Activated CD8-positive, alpha-beta memory T cell treated with anti-CD3 and anti-CD28 coated beads, Interleukin-2, amount 10 ng/mL, durations not matched to agents 7 days and 5 days (primary cell): ENCODE measurements at places on chromosomes 3 and 15. TPM values are rescaled to one million over a fixed set of nuclear protein-coding genes. Genes with fewer than 3 reads are reported as not detected.
A peak's percentile ranks its signal among the peaks of the same experiment; 100 is the strongest.

Gene STAB1
- total RNA-seq: not detected

Gene KIF15
- 48.7 TPM for total RNA-seq

Gene SEMA3B
- total RNA-seq: 0.70 TPM

GRCh38 chr3:62922326-62922725 lies 47.1 kb upstream of the CADPS start:
- H3K4me3 ChIP-seq: no peak overlapping the region
- no peak for DNase-seq
- H3K36me3 ChIP-seq: no peaks in the 10 kb centered on the region
- no peaks in the 10 kb centered on the region for H3K4me1 ChIP-seq
- H3K27ac ChIP-seq: no peak overlapping the region

GRCh38 chr3:47083786-47084185 lies 80.1 kb downstream of the SETD2 start:
- H3K4me3 ChIP-seq: no peak overlapping the region
- no peak for DNase-seq
- H3K4me1 ChIP-seq: peaks cover 35% of the 10 kb centered on the region
- H3K27me3 ChIP-seq: no peaks in the 10 kb centered on the region
- H3K27ac ChIP-seq: peak overlapping the region; percentile 59
- H3K36me3 ChIP-seq: peaks cover 56% of the 10 kb centered on the region

DNA sequence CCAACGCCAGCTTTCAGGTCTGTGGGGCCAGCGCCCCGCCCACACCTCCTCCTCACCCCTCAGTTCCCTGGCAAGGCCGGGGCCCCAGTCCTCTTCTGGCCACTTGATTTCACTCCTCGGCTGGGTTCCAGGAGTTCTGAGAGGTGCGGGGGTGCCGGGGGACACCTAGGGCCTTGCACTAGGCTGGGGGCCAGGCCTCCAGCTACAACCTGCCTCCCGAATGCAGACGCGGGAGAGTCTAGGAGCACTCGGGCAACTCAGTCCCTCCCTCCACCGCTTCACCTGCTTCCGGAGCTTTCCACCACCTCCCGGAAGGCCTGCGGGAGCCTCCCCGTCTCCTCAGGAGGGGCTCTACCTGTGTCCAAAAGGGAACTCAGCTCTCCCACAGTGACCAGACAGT lies 35.6 kb downstream of the TNK2 start:
- peaks cover 2% of the 10 kb centered on the region for H3K4me1 ChIP-seq
- no peak overlapping the region for H3K4me3 ChIP-seq
- H3K27ac ChIP-seq: no peak overlapping the region
- no peak for DNase-seq
- H3K36me3 ChIP-seq: peaks cover 8% of the 10 kb centered on the region

GRCh38 chr3:187014417-187014864 lies 84.1 kb downstream of the ST6GAL1 start:
- DNase-seq: no peak
- no peak overlapping the region for H3K4me3 ChIP-seq
- peaks cover 30% of the 10 kb centered on the region for H3K36me3 ChIP-seq
- H3K27ac ChIP-seq: no peak overlapping the region
- H3K27me3 ChIP-seq: no peaks in the 10 kb centered on the region
- H3K4me1 ChIP-seq: peaks cover 49% of the 10 kb centered on the region

DNA sequence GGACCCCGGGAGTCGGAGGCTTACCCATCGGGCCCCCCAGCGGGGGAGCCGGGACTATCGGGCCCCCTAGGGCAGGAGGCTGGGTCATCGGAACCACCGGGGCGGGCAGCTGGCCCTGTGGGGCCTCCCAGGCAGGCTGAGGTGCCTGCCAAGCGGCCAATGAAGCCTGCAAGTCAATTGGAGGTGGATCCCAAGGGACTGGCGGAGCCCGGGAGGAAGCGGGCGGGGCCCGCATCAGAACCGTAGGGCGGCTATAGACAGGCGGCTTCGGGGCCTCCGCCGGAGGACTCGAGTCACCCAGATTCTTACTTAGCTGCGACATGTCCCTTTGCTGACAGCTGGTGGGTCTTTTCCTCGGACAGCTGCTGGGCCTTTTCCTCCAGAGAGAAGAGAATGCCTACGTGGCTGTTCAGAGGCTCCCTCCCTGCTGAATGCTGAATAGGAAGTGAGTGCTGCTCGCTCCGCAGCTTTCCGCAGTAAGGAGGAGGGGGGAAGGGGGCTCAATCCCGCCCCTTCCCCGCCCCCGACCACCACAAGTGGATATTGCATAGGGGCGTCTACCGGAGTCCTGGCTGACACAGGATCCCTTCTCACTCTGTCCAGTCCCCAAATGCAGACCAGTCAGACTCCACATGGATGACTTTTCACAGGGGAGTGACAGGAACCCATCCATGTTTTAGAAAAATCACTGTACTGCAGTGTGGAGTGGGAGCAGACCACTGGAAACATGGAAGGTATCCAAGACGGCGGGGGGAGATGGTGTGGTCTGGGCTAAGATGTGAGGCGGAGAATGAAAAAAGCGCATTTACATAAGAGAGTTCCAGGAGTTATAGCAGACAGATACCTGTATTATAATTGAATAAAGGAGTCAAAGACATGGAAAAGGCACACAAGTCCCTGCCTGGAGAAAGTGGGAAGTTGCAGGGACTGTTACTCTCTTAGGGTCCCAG lies at the start of gene MAGEL2:
TSS of gene MAGEL2 (minus strand) at position 447 of the 950 bp plus-strand sequence. CDS start at position 322, 125 bp downstream.
- no peak within 1 kb of the TSS for H3K27ac ChIP-seq
- no peaks in the 10 kb centered on the region for H3K4me1 ChIP-seq
- peaks cover 5% of the 10 kb centered on the region for H3K27me3 ChIP-seq
- H3K36me3 ChIP-seq: no peaks in the 10 kb centered on the region
- no peak within 1 kb of the TSS for H3K4me3 ChIP-seq
- no peak for DNase-seq
